ENCODE measurements at places on chromosomes 2 and 18.
A peak's percentile ranks its signal among the peaks of the same experiment; 100 is the strongest.

DNA sequence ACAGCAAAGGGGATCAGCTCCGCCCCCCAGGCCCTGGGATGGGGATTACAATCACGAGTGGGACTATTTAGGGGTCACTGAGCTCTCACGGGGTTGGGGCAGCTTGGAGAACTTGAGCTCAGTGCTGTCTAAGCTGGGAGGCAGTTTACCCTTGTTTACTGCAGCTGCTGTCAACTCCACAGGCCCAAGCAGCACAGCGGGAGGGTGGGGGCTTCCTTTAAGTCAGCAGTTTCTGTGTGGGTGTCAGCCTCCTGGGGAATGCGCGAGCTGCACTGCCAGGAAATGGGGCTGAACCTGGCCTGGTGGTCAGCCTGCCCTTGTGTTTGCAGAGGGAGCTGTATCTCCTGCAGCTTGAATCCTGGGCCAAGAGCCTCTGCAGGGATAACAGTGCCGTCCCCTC is 29.8 kb downstream of the TOGARAM2 start:
- DNase-seq: peak; percentile 25

GRCh38 chr18:54239601-54240000 is 15.1 kb upstream of the MBD2 start:
- no peak for DNase-seq

DNA sequence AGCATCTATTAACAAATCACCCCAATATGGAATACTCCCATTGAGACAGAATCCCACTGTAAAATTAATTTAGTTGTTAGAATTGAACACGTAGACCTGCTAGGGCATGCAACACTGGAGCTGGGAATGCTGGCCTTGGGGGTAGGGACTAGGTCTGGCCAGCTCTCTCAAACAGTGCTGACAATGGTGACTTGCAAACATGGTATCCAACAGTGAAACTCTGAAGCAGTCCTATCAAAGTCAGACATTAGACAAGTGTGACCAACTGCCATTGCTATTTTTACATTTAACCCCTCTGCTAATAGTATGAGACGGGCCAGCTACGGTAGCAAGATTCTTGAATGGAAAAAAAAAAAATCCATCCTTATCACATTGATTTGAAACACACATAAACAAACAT is 7.2 kb downstream of the E2F6 start:
- DNase-seq: no peak

GRCh38 chr2:188369365-188369764 is 77.7 kb downstream of the GULP1 start:
- DNase-seq: peak; percentile 47

GRCh38 chr2:223541546-223541945 is 60.6 kb downstream of the SCG2 start:
- DNase-seq: no peak

DNA sequence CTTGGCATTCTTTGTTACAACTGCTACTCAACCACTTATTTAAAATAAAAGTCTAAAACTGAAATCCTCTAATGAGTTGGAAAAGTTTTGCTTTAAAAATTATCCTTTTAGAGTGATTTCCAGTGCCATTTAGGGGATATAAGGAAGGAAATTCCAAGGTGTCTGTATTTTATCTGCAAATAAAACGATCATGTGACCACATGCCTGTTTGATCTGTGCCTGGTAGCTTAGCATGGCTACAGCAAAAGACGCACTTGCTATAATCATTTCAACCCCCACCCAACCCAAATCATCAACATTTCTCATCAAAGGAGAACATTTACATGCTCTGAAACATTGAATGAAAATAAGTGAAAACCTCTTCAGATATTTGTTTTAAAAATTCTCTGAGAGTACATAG is 615.1 kb downstream of the IRS1 start:
- DNase-seq: no peak

DNA sequence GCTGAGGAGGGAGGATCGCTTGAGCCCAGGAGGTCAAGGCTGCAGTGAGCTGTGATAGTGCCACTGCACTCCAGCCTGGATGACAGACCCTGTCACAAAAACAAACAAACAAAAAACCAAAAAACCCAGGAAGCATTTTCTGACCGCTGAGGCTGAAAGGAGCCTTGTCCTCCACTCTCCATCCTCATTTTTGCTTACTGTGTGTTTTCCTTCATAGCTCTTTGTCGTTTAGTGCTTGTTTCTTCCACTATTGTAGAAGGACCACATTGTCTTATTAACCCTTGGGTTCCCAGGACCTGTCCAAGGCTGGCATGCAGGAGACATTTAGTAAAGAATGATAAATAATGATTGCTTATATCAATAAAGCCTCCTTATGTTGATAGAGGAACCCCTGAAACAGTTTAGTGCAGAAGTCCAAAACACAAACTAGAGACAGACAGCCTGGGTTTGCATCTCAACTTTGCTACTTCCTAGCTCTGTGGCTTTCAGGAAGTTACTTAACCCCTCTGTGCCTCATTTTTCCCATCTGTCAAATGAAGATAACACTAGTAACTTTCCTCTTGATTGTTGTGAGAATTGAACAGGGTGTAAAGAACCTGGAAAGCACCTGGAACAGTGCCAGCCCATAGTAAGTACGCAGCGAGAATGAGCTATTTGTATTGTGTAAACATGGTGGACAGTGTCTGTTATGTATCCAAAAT is 126.0 kb downstream of the LPIN1 start:
- no peak for DNase-seq

DNA sequence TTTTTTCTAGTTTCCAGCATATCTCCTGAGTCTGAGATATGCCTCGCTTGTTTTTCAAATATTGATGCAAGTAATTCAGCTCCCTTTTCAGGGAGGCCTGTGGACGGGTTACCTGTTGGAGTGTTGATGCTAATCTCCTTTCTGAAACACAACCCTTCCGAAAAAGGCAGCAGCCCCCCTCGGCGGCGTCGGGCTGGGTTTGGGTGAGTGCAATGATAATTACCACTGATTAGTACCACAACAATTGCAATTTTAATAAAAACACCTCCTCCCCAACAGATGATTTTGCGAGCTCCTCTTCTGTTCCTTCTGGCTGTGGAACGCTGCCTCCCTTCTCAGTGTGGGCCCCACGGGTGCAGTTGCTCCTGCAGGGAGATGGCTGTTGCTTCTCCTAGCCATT is 66.3 kb downstream of the PTGR3 start:
- DNase-seq: no peak

All from fibroblast of skin of abdomen (primary cell).